ENCODE measurements at places on chromosomes 2 and 18.
A peak's percentile ranks its signal among the peaks of the same experiment; 100 is the strongest.

DNA sequence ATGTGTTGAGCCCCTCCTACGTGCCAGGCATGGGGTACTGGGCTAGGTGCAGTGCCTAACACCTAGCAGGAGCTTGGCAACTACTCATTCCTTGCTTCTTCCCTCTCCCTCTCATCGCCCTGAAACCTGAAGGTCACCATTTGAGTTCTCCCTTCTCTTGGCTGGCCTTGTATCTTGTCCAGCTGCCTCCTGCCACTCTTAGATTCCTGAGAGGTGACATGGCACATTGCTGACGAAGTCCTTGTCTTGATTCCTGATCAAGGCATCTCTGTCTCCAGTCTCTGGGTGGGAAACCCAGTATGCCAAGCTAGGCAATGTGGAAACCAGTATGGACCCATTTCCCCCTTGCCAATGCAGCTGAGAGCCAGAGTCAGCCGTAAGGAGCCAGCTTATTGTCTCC lies 9.0 kb upstream of the EFR3B start:
- H3K4me1 ChIP-seq: no peaks in the 10 kb centered on the region
- H3K4me3 ChIP-seq: no peak overlapping the region
- H3K36me3 ChIP-seq: no peaks in the 10 kb centered on the region

- DNase-seq: no peak
- H3K27ac ChIP-seq: no peak overlapping the region
- no peaks in the 10 kb centered on the region for H3K36me3 ChIP-seq
- no peaks in the 10 kb centered on the region for H3K4me1 ChIP-seq
- H3K4me3 ChIP-seq: no peak overlapping the region
Observed at GRCh38 chr2:74571058-74571457, 16.5 kb downstream of the DOK1 start.

GRCh38 chr2:166335284-166335683 lies 40.5 kb downstream of the SCN9A start:
- H3K27ac ChIP-seq: no peak overlapping the region
- DNase-seq: no peak
- H3K27me3 ChIP-seq: no peaks in the 10 kb centered on the region
- no peaks in the 10 kb centered on the region for H3K4me1 ChIP-seq
- H3K4me3 ChIP-seq: no peak overlapping the region
- H3K36me3 ChIP-seq: no peaks in the 10 kb centered on the region

DNA sequence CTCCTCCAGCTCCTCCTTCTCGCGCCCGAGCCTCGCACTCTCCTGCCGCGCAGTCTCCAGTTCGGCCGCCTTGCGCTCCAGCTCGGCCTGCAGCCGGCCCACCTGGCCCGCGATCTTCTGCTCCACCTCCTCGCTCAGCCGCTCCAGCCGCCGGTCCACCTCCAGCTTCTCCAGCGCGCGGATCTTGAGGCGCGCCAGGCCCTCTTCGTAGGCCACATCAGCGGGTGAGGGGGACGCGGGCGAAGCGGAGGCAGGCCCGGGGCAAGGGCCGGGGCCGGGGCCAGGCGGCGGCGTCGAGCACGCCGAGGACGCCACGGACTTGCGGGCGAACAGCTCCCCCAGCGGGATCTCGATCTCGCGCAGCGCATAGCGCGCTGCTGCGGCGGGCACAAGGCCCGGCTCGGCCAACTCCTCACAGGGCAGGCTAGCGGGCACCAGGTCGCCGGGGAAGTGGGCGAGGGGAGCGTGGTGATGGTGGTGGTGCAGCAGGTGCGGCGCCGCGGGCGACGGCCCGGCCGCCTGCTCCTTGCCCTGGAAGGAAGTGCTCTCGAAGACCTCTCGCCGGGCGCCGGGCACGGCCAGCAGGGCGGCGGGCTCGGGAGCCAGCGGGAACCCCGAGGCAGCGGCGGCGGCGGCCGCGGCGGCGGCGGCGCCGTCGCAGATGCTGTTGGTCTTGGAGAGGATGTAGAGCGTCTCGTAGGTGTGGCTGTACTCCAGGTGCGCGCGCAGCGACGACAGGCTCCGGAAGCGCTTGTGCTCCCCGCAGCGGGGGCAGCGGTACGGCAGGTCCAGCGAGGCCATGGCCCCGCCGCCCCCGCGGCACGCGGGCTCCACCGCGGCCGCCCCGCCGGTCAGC lies 15.2 kb downstream of the FBXO41 start:
- peaks cover 4% of the 10 kb centered on the region for H3K27me3 ChIP-seq
- DNase-seq: no peak
- H3K4me3 ChIP-seq: peak overlapping the region; percentile 27
- peaks cover 3% of the 10 kb centered on the region for H3K4me1 ChIP-seq

DNA sequence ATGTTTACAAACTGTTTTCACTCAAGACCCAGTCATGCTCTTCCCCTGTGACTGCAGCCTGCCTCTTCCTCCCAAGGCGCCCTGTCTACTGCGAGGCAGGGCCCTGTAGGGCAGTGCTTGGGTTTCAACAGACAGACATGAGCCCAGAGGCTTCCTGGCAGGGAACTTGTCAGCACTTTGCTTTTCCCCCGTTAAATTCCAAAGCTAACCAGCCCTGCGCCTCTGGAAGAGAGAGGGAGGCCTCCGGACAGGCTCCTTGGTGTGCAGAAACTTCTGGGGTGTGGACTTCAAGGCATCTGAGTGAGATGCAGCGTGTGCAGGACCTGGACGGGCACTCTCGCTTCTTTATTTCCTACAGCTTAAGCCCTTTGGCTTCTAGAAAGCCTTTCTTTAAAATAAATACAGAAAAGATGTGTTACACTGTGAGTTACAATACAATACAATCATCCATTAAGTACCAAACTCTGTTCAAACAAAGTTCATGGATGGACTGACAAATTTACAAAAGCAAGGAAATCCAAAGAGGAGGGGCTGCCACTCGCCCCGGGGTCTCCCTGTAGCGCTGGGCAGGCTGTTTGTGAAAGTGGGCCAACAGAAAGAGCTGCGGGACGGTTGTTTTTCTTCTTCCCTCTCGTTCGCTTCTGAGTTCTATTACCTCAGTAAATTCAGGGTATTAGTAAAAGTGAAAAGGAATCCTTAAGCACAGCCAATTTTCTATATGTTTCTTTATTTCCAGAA lies 8.8 kb upstream of the ZNF516 start:
- H3K36me3 ChIP-seq: no peaks in the 10 kb centered on the region
- DNase-seq: no peak
- no peaks in the 10 kb centered on the region for H3K4me1 ChIP-seq
- H3K4me3 ChIP-seq: no peak overlapping the region
- peak overlapping the region; percentile 8 for H3K27ac ChIP-seq
- H3K27me3 ChIP-seq: no peaks in the 10 kb centered on the region

- no peaks in the 10 kb centered on the region for H3K27me3 ChIP-seq
- no peak overlapping the region for H3K27ac ChIP-seq
- no peaks in the 10 kb centered on the region for H3K4me1 ChIP-seq
- DNase-seq: no peak
Observed at GRCh38 chr2:31972059-31972458, 38.7 kb downstream of the MEMO1 start.

- no peaks in the 10 kb centered on the region for H3K4me1 ChIP-seq
- no peak overlapping the region for H3K4me3 ChIP-seq
- DNase-seq: no peak
- H3K36me3 ChIP-seq: no peaks in the 10 kb centered on the region
- H3K27me3 ChIP-seq: no peaks in the 10 kb centered on the region
Observed at GRCh38 chr2:72111061-72111460, 36.6 kb downstream of the CYP26B1 start.

DNA sequence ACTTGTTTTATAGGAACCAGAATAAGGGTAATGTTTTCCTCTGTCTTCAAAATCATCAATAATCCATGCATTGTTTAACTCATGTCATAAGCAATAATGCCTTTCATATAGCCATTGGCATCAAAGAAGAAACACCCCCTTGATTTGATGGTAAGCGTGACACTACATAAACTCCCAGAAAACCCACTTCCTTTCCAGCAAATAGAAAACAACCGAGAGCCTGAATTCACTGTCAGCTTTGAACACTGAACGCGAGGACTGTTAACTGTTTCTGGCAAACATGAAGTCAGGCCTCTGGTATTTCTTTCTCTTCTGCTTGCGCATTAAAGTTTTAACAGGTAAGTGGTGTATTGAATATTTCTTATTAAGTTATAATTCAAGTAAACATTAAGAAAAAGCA lies at the start of gene ICOS:
Gene ICOS, plus strand, starts transcription at position 229 of the 400 bp plus-strand sequence. Its CDS starts 52 bp downstream, at position 281.
- no peak for DNase-seq
- H3K36me3 ChIP-seq: no peaks in the 10 kb centered on the region
- H3K27ac ChIP-seq: no peak within 1 kb of the TSS
- H3K4me3 ChIP-seq: no peak within 1 kb of the TSS
- no peaks in the 10 kb centered on the region for H3K27me3 ChIP-seq

GRCh38 chr18:58095655-58096054 lies 51.6 kb downstream of the NEDD4L start:
- no peak for DNase-seq
- no peak overlapping the region for H3K4me3 ChIP-seq
- H3K4me1 ChIP-seq: no peaks in the 10 kb centered on the region
- H3K27ac ChIP-seq: no peak overlapping the region

- H3K27me3 ChIP-seq: no peaks in the 10 kb centered on the region
- peak; percentile 47 for DNase-seq
- H3K4me1 ChIP-seq: peaks cover 3% of the 10 kb centered on the region
- peak overlapping the region; percentile 78 for H3K27ac ChIP-seq
- no peaks in the 10 kb centered on the region for H3K36me3 ChIP-seq
Observed at GRCh38 chr2:16656784-16657391, 8.7 kb downstream of the CYRIA start.

- H3K27ac ChIP-seq: no peak overlapping the region
- no peaks in the 10 kb centered on the region for H3K27me3 ChIP-seq
- H3K36me3 ChIP-seq: no peaks in the 10 kb centered on the region
- H3K4me1 ChIP-seq: no peaks in the 10 kb centered on the region
- no peak overlapping the region for H3K4me3 ChIP-seq
Observed at GRCh38 chr2:98883780-98884211, 52.2 kb downstream of the CRACDL start.

DNA sequence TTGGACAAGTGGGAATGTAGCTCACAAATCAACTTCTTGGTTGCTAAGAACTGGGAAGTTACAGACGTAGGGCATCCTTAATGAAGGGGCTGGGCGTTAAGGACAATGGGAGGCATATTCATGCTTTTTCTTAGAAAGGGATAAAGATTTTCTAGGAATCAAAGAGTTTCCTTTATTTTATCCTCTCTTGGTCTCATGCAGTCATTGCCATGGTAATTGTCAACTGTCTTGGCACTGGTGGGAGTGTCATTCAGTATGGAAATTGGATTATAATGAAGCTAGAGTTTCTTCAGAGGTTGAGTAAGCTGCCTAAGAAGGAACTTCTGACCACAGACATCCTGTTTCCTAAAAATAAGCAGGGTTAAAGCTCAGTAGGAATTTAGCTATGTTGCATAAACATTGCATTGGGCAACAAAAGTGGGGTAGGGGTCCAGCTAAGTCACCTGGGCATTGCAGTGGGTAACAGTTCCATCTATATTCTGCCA lies 114.0 kb downstream of the LYPD6B start:
- H3K36me3 ChIP-seq: no peaks in the 10 kb centered on the region
- H3K27ac ChIP-seq: no peak overlapping the region
- H3K4me1 ChIP-seq: no peaks in the 10 kb centered on the region
- no peak overlapping the region for H3K4me3 ChIP-seq
- H3K27me3 ChIP-seq: no peaks in the 10 kb centered on the region
- DNase-seq: no peak

DNA sequence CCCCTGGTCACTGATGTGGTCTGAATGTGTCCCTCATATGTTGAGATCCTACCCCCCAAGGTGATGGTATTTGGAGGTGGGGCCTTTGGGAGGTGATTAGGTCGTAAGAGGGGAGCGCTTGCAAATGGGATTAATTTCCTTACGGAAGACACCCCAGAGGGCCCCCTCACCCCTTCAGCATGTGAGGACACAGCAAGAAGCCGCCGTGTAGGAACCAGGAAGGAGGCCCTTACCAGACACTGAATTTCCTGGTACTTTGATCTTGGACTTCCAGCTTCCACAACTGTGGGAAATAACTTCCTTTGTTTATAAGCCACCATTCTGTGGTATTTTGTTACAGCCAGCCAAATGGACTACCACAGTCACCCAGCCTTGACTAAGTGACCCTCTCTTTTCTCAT lies 35.9 kb downstream of the NCK2 start:
- H3K27me3 ChIP-seq: no peaks in the 10 kb centered on the region
- H3K36me3 ChIP-seq: no peaks in the 10 kb centered on the region
- peaks cover 3% of the 10 kb centered on the region for H3K4me1 ChIP-seq
- no peak overlapping the region for H3K4me3 ChIP-seq
- H3K27ac ChIP-seq: no peak overlapping the region

DNA sequence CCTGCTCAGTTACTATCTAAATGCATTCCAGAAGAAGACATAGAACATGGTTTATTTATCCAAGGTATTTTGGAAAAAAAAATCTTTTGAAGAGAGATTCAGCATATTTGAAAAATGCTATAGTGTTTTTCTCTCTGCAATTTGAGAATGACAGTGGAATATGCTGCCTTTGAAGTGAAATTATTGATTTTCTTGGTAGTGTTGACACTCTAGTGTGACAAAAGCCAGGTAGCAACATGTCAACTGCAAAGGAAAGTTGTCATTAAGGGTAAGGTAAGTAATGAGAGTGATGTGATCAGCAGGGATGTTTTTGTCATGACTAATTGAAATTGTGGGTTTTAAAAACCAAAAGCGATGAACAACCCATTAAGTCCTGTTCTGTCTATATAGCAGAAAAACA lies 1387.1 kb upstream of the TMEFF2 start:
- H3K4me3 ChIP-seq: no peak overlapping the region
- no peak for DNase-seq
- H3K27me3 ChIP-seq: no peaks in the 10 kb centered on the region
- no peaks in the 10 kb centered on the region for H3K4me1 ChIP-seq
- H3K27ac ChIP-seq: no peak overlapping the region

GRCh38 chr2:42196403-42197267 lies 27.5 kb downstream of the EML4 start:
- H3K4me1 ChIP-seq: peaks cover 15% of the 10 kb centered on the region
- DNase-seq: no peak
- H3K36me3 ChIP-seq: no peaks in the 10 kb centered on the region
- no peak overlapping the region for H3K4me3 ChIP-seq
- no peak overlapping the region for H3K27ac ChIP-seq

DNA sequence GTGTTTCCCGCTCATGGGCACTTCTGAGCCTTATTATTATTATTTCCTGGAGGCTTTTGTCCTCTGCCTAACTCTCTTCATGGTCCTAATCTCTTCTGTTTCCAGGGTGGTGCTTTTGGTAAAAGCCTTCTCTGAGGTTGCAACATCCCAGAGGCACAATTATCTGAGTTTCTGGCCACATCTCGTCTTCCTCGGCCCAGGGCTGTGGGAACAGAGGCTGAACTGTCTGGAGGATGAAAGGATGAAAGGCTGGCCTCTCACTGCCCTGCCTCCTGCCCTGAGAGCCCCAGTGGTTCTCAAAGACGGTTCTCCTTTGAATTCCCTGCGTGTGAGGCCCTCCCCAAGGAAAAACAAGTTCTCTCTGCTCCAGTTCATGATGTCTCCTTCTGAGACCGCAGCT lies 13.8 kb downstream of the GYPC start:
- DNase-seq: no peak
- H3K27ac ChIP-seq: peak overlapping the region; percentile 34
- no peak overlapping the region for H3K4me3 ChIP-seq
- H3K27me3 ChIP-seq: no peaks in the 10 kb centered on the region
- H3K4me1 ChIP-seq: peaks cover 19% of the 10 kb centered on the region
- peaks cover 13% of the 10 kb centered on the region for H3K36me3 ChIP-seq

All from ascending aorta (tissue), 2 donors.